OCI-LY7 (cell line): ENCODE measurements at places on chromosomes 7 and 10.

DNA sequence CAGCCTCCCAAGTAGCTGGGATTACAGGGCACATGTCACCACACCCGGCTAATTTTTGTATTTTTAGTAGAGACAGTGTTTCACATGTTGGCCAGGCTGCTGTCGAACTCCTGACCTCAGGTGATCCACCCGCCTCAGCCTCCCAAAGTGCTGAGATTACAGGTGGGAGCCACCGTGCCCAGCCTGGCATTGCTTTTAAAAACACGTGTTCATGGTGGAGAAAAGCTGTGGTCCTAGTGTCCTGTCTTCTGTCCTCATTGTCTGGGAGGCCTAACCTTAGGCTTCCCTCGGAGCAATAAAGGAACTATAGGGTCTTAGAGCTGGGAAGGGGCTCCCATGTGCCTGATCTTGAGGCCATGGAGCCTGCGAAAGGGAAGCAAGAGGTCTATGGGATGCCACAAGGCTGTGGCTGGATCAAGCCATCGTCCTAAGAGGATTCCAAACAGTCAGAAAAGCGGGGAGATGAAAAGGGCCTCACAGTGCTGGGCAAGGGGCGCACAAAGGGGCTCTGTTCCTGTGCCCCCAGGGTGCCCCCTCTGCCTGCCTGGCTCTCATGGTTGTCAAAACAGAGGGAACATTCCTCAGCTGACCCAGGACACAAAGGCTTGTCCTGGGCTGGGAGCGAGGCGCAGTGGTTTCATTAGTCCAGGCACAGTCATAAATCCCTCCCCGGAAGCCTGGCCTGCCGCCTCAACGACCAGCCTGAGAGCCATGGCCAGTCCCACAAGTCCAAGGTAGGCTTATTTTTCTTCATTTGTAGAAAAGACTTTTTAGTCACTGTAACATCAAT is 106.6 kb upstream of the TNS3 start:
- no peak for DNase-seq

DNA sequence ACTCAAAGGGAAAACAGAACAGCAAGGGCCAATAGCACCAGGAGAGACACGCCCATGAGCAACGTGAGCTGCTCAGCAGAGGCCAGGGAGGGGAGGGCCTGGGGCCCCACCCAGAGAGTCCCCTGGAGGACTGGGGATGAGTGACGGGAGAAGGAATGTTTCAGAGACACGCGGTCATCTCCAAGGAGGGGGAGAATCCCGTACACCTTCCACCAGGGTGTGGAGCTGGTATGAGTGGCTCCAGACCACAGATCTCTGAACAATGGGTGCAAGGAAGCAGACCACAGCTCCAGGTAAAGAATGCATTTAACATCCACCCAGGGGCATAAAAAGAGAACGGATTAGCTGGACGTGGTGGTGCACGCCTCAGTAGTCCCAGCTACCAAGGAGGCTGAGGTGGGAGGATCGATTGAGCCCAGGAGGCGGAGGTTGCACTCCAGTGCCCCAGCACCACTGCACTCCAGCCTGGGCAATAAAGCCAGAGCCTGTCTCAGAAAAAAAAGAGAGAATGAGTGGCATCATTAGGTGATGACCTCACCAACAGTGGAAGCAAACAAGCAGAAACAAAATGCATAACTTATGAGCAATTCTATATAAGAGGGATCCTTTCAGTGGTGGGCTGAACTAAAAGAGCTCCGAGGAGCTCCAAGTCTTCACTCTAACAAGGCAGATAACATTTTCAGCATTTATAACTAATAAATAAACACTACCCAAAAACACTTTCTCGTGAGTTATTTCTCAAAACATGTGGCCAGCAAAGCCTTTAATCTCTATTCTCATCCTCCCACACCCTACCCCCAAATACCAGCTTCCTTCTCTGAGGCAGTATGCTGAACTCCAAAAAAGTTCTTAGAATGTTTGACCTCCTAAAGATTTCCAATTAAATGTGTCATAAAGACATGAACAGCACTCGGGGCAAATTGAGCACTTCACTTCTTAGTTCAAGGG is 12.5 kb downstream of the PSAP start:
- DNase-seq: no peak

DNA sequence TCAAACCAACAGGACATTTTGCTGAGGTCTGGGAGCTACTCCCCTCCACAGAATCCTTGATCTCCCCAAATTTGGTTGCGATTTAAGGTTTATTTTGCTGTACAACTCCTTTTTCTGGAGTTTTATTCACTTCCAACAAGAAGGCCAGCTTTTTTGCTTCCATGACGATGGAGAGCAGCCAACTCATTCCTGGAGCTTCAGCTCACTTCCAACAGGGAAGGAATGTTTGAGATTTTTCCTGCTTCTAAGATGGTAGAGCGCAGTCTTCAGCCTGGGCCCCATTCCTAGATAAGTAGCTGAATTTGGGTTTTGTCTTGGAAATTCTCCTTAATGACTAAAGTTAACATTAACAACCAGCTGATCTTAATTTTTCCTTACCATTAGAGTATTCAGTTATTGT is 30.9 kb upstream of the CREB3L2 start:
- DNase-seq: no peak

DNA sequence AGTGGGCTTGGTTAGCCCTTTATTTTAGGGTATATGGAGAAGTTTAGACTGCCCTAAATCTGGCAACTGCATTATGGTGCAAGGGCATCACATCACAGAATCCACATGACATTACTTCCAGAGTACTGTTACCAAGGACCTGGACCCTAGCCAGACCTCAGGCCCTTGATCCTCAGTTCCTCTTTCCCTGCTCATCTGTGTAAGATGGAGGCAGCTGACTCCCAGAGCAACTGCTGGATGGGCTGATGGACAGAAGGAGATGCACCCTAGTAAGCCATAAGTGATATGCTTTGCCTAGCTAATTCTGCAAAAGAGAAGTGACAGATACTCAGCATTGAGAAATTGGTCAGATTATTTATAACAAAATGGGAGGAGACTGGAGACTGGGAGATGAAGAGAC is 131.7 kb downstream of the DYNC1I1 start:
- no peak for DNase-seq

DNA sequence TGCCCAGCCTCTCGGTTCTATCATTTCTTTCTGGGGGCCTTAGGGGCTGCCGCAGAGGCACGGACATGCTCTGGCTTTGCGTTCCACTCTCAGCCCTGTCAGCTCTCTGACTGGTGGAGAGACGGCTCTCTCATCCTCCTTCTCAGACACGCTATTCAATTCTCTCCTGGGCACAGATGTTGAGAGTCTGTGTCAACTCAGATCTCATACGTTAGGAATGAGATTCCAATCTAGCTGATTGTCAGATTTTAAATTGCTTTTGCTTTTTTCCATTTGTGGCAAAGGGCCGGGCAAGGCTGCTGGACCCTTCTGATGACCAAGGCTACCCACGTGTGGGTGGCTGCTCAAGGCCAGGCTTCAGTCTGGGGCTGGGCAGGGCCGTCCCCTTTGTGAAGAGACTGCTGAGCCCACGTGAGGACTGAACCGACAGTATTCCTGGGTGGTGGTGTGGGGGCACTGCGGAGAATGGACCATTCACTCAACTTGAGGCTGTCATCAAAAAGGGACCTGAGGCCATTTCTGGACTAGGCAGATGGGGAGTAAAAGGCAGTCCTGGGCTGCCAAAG is 71.5 kb downstream of the CLEC2L start:
- DNase-seq: no peak

DNA sequence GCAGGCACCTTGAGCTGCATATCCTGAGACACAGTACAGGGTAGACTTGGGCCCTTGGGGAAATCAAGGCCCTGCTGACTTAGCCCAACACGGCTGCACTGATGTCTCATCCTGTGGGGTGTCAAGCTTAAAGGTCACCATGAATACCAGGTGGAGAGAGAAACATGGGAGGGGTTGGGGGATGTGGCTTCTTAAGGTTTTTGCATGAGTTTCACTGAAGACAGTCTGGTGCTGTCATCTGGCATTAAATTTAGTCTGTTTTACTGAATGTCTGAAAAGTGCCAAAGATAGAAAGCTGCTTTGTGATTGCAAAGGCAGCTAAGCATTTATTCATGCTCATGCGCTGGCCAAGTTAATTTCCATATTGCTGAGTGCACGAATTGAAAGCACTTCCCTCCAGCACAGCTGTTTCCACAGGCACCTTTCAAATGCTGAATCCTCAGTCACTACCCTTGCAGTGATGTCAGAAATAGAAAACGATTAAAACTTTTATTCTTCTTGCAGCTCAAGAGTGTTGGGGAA is 102.1 kb downstream of the OSBPL3 start:
- peak; percentile 94 for DNase-seq

GRCh38 chr10:42987575-42987974 is 89.3 kb upstream of the RET start:
- no peak for DNase-seq

DNA sequence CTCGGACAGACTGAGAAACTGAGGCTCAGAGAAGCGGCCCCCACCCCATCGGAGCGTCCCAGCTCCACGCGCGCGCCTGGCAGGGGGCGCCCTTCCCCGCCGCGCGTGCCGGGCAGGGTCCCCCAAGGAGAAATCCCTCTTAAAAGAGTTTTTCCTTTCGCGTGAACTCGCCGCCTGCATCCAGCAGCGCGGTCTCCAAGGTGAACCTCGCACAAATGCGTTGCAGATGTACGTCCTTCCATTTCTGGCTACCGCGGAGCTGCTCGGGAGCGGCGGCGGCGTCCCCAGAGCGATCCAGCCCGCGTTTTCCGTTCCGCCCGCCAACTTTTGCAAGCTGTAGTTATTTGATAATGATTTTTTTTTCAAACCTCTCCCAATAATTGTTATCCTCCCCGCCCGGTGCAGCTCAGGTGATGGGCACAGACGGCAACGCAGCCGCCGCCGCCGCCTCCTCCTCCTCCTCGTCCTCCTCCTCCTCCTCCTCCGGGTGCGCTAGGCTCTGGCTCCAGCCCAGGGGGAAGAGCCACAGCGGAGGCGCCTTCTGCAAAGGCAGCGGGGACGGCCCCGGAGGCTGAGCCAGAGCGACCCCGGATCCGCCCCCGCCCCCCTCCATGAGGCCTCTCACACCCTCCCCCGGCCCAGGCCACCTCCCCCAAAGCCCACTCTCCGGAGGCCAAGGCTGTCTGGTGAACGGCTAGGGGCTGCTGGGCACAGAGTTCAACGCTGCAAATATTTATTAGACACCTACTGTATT is 74.0 kb upstream of the CUX1 start:
- DNase-seq: peak; percentile 84

- DNase-seq: no peak
Observed at GRCh38 chr7:108358553-108358952, 97.7 kb downstream of the NRCAM start.

DNA sequence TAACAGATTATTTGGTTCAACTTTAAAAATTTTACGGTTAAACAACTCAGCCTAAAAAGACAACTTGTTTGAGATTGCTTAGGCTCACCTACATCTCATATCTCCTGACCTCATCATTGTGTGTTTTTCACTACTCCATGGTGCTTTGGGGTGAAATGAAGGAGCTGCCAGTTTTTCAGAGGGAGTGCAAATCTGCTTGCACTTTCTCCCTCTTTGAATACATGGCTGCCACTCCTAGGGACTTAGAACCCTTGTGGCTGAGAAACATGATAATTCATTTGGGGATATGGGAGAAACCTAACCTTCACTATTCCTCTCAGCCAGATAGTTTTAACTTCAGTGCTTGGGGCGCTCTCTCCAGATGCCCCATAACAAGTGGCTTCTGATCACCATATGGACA is 2.7 kb downstream of the CCSER2 start:
- DNase-seq: no peak
